GM20000 (cell line): ENCODE measurements at places on chromosomes 12 and 14.

DNA sequence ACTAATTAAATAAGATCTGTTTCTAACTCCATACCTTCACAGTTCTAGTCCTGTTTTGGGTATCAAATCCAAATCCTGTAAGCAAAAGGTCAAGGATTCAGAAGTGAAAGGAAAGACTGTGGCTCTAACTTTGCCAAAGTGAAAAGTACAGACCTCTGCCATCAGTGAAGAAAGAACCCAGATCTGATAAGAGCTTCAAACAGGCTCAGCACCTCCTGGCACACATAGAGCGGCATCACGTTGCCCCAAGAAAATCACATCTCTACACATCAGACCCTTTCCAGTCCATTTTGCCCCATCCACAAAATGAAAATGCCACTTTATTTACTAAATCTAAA lies 23.2 kb downstream of the CLIP1 start:
- no peak for DNase-seq

DNA sequence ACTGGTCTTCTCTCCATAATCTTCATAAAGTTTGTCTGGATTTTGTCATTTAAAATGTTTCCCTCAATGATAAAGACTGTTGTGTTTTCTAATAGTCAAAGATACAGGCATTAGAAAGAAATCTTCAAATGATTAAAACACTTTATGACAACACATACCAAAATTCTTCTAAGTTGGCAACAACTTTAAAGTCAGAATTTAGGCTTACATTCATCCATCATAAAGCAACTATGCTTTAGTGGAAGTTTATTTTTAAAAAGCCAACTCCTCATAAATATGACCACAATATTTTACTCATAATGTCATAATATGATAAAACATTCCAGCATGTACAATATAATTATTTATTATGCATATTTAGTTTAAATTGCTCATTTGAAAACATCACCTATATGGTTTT lies 17.2 kb upstream of the CCER1 start:
- DNase-seq = no peak

DNA sequence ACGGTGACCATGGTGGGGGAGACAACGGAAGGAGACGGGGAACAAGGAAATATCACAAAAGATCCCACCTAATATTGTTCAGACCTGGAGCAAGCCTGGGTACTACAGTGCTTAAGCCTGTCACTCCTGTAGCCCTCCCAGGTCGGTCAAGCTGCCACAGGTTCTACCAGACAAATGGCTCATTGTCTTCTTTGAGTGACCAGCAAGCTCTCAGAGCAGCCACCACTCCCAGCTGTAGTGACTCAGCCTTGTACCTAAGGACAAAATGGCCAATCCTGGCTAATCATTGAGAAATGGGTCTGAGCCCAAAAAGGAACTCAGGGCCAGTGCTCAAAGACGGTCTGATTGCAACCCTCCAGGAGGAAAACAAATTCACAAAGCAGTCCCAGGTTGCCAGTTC lies 238.4 kb upstream of the NOS1 start:
- DNase-seq = no peak

DNA sequence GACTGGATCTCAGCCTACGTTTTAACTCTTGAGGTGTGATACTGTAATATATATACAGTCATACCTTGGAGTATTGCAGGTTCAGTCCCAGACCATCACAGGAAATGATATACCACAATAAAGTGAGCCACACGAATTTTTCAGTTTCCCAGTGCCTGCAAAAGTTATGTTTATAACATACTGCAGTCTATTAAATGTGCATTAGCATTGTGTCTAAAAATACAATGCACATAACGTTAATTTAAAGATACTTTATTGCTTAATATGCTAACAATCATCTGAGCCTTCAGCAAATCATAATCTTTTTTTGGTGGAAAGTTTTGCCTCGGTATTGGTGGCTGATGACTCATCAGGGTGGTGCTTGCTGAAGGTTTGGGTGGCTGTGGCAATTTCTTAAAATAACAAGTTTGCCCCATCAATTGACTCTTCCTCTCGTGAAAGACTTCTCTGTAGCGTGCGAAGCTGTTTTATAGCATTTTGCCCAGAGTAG lies 18.9 kb downstream of the PYROXD1 start:
- no peak for DNase-seq

DNA sequence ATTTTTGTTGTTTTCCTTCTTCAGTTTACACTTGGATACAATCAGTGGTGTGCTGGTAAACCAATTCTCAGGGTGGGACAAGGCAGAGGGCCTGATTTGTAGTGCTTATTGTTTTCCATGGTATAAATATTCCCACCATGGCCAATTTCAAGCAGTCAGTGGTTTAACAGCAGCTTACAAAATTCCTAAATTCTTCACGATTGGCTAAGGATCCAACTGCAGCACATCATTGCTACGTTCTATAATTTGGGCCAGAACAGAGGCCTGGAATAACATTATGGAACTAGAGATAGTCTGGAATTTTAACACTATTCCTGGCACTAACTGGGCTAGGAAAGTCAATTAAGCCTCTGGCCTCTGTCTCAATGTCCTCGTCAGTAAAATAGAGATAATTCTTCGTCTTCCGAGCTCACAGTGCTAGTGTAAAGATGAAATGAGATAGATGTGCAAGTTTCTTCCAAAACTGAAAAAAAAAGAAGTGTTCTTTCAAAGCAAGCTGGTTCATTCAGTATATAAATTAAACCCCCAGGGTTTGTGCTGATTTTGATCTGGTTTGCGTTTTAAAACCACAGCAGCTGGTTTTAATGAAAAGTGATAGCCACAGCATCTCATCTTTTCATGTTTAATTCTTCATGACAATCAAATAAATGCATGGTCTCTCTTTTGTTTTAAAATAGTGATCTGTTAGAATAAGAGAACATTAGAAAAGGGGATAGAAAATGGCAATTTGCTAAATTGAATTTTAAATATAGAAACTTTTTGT lies 104.1 kb downstream of the EPS8 start:
- no peak for DNase-seq

- DNase-seq = no peak
Measured at GRCh38 chr12:57757771-57758170, 2.9 kb downstream of the MARCHF9 start.
